ENCODE measurements at places on chromosomes 3 and 15. TPM values are rescaled to one million over a fixed set of nuclear protein-coding genes. Genes with fewer than 3 reads are reported as not detected.

DNA sequence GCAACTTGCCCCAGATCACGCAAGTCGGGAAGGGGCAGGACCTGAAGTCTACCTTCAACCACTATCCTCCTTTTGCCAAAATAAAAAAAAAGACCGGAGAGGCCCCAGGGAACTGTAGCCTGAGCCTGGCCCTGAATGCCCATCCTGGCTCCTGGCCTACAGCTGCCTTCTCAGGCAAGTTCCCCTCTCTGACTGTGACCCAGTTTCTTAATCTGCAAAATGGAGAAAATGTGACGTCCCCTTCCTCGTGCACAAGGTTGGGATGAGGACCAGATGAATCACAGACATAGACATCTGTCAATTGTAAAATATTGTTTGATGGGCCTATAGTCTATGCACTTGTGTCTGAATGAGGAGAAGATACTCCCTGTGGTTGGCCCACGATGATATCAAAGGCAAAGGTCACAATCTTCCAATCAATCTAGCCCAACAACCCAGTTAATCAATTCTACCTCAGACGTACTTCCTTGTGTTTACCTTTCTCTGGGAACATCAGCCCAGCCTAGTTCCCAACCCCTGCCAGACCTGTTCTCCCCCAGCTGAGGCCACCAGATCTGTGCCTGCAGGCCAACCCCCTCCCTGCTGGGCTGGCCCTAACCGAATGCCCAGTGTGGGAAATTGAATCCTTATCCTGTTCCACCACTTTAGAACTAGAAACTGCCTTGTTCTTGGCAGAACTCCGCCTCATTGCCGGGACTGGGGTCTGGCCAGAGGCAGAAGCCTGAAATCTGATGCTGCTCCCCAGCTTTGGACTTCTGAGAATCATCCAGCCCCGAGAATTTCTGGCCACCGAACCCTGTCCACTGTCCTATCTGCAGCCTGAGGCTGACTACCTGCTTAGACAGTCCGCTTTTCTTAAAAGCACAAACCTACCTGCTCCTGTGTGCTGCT lies 101.8 kb upstream of the LIPC start:
- DNase-seq = peak; percentile 69
- no peaks in the 10 kb centered on the region for H3K27me3 ChIP-seq
- no peaks in the 10 kb centered on the region for H3K36me3 ChIP-seq
- no peak overlapping the region for H3K4me3 ChIP-seq
- peaks cover 40% of the 10 kb centered on the region for H3K4me1 ChIP-seq

GRCh38 chr15:94858449-94858848 lies 627.1 kb downstream of the MCTP2 start:
- DNase-seq = no peak
- peaks cover 4% of the 10 kb centered on the region for H3K4me1 ChIP-seq
- no peak overlapping the region for H3K4me3 ChIP-seq
- no peaks in the 10 kb centered on the region for H3K27me3 ChIP-seq

- H3K27ac ChIP-seq = no peak overlapping the region
- H3K36me3 ChIP-seq = no peaks in the 10 kb centered on the region
These were observed 33.7 kb upstream of the IGF1R start for GRCh38 chr15:98614681-98615080.

DNA sequence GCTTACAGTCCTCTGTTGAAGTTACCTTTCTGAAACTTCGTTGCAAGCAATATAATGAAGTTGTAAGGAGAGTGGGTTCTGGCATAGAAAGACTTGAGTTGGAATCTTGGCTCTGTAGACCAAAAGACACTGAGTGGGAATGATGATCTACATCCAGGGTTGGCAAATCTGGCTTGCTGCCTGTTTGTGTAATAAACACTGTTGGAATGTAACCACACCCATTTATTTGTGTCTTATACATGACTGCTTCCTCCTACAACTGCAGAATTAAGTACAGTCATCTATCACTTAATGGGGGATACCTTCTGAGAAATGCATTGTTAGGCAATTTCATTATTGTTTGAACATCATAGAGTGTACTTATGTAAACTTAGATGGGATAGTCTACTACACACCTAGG lies 178.4 kb upstream of the SUCLG2 start:
- H3K4me3 ChIP-seq = no peak overlapping the region
- DNase-seq = no peak
- H3K4me1 ChIP-seq = no peaks in the 10 kb centered on the region
- H3K36me3 ChIP-seq = peaks cover 5% of the 10 kb centered on the region

GRCh38 chr15:60471314-60471713 lies 7.6 kb downstream of the ICE2 start:
- H3K27me3 ChIP-seq = no peaks in the 10 kb centered on the region
- H3K27ac ChIP-seq = no peak overlapping the region
- no peak overlapping the region for H3K4me3 ChIP-seq

GRCh38 chr3:101529816-101530685 lies 17.0 kb upstream of the SENP7 start:
- no peak overlapping the region for H3K27ac ChIP-seq
- DNase-seq = no peak
- H3K36me3 ChIP-seq = no peaks in the 10 kb centered on the region
- no peaks in the 10 kb centered on the region for H3K4me1 ChIP-seq
- H3K4me3 ChIP-seq = no peak overlapping the region

MEGF11 gene
- total RNA-seq = not detected

DNA sequence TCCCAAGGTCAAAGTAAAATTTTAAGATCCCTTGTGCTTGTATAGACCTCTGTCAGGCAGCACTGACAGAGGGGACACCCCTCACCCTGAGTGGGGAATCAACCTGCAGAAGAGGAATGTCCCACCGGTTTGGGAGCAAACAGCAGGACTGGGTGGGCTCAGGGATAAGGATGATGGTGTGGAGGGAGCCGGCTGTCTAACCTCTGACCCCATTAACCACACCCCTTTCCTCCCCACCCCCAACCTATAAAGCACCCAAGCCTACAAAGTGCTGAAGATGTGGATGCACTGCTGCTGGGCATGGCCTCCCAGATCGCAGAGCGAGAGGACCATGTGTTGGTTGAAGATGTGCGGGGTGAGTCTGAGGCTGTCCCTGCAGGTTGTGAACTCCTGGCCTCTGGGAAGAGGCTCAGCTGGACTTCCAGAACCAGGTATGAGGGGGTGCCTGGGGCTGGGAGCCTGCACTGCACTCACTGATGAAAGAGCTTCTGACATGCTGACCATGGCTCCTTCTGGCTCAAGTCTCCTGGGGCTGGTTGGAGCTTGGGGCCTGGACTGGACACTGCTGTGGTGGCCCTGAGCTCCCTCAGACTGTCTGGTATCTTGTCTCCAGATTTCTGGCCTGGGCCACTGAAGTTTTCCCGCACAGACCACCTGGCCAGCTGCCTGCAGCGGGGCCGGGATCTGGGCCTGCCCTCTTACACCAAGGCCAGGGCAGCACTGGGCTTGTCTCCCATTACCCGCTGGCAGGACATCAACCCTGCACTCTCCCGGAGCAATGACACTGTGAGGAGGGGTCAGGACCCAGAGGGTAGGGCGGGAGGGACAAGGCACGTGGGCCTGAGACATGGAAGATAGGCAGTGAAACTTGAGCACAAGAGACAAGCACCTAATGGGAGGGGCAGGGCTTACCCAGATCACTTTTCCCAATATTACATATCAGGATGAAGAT lies 9.3 kb downstream of the DUOX1 start:
- no peak for DNase-seq
- H3K4me3 ChIP-seq = no peak overlapping the region
- peaks cover 28% of the 10 kb centered on the region for H3K36me3 ChIP-seq

- H3K36me3 ChIP-seq = no peaks in the 10 kb centered on the region
- DNase-seq = no peak
- no peaks in the 10 kb centered on the region for H3K27me3 ChIP-seq
- no peak overlapping the region for H3K27ac ChIP-seq
These were observed 575.0 kb upstream of the SGO1 start for GRCh38 chr3:20760981-20761380.

MLH1 gene
- 65.0 TPM for total RNA-seq

GRCh38 chr3:111851511-111851954 lies 7.5 kb upstream of the PHLDB2 start:
- DNase-seq = peak; percentile 63
- no peaks in the 10 kb centered on the region for H3K36me3 ChIP-seq
- H3K4me3 ChIP-seq = no peak overlapping the region
- H3K27me3 ChIP-seq = no peaks in the 10 kb centered on the region
- H3K27ac ChIP-seq = no peak overlapping the region

- no peaks in the 10 kb centered on the region for H3K27me3 ChIP-seq
- H3K4me1 ChIP-seq = peaks cover 30% of the 10 kb centered on the region
- no peak overlapping the region for H3K27ac ChIP-seq
- no peak overlapping the region for H3K4me3 ChIP-seq
These were observed 2.5 kb downstream of the PLD1 start for GRCh38 chr3:171807806-171808205.

DNA sequence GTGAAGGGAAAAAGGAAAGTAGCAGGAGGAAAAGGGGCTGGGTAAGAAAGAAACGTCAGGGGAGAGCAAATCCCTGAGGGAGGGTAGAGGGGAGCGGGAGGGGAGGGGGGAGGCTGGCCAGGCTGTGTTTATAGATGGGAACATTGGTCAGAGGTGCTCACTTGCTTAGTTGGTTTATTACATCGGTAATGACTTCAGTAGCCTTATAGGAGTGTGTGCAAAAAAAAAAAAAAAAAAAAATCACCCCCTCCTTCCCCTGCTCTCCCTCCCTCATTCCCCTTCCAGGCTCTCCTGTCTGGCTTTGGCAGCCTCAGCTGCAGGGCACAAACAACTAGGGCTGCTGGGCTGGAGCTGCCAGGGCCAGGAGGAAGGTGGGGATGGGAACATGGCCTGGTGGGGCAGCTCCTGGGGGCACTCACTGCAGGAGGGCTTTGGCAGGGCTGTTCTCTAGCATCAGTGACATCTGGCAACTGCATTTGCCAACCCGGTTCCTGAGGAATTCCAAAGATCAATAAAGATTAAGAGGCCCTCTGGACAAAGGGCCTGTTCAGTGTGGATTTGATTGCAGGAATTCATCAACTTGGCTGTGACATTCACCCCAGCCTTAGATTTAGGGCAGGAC lies 334.5 kb upstream of the FRG2C start:
- H3K36me3 ChIP-seq = no peaks in the 10 kb centered on the region
- H3K27me3 ChIP-seq = no peaks in the 10 kb centered on the region
- no peak overlapping the region for H3K4me3 ChIP-seq

SEMA3G gene
- under 0.01 TPM for total RNA-seq

DUOXA2 gene
- total RNA-seq = 119 TPM

Measured in stomach (tissue), 19 donors.